ENCODE measurements at places on chromosomes 7 and 10.

GRCh38 chr7:69567800-69568199, 30.5 kb upstream of the AUTS2 start:
- no peak for DNase-seq

GRCh38 chr7:54837168-54837567, 78.2 kb upstream of the SEC61G start:
- DNase-seq, result no peak

- no peak for DNase-seq
Measured at GRCh38 chr10:94115725-94116124, 122.0 kb downstream of the PLCE1 start.

- peak; percentile 72 for DNase-seq
Measured at GRCh38 chr7:73885975-73886798, 25.2 kb downstream of the TMEM270 start.

DNA sequence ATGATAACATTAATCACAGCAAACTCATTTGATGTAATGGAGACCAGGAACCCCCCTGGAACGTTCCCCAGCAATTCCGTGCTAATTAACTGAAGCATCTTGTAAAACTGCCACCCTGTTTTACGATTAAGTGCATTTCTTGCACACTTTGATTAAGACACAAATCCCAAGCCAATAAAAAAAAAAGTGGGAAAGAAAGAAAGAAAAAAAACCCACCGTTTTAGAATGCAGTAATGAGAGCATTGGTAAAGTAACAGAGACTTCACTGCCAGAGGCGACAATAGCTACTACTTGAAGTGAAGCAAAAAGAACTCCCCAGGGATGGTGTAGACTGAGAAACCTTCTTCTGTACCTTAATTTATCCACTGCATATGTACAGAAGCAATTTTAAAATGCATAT, 616.1 kb downstream of the PTPRN2 start:
- DNase-seq, result no peak

DNA sequence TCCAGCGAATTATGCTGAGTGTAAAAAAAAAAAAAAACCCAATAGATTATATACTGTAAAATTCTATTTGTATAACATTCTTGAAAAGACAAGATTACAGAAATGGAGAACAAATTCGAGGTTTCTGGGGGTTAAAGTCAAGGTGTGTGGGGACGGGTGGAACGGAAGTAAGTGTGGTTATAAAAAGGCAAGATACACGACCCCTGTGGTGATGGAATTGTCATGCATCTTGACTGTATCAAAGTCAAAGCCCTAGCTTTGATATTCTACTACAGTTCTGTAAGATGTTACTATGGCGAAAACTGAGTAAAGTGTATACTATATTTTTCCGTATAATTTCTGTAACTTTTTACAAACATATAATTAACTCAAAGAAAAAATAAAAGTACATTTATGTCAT, 718.2 kb upstream of the PCDH15 start:
- DNase-seq, result no peak

DNA sequence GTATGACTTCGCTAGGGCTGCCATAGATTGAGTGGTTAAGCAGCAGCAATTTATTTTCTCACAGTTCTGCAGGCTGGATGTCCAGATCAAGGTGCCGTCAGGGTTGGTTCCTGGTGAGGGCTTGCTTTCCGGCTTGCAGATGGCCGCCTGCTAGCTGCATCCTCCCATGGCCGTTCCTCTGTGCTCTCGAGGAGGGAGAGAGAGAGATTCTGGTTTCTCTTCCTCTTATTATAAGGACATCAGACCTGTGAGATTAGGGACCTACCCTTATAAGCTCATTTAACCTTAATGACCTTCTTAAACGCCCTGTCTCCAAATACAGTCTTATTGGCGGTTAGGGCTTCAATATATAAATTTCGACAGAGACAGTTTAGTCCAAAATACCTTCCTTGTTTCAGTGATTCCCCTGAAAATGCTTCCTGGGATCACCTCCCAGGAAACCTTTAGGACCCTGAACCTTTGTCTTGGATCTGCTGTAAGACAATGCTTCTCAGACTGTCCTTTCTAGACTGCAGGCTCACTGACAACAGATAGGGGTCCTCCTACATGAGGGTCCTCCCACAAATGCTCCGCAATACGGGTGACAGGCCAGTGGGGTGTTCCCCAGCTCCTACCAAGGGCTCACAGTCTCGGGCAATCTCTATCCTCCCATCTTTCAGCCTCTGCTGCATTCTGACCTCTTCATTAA, 82.5 kb upstream of the BAIAP2L1 start:
- no peak for DNase-seq

DNA sequence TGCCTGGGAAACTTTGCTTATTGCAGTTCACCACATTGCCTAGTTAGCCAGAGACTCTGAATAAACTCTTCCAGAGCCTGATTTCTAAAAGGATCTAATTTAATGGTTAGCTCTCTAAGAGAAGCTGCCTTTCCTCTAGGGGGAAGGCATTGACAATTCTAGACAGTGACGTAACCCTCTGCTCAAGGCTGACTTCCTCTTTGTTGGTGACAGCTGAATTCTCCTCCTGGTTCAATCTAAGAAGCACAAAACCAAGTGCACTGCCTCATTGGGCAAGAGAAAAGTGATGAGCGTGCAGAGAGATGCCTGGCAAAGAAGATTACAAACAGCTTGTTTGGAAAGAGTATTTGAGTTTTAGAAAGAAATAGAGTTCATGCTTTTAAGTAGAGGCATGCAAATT, 102.7 kb downstream of the MACC1 start:
- DNase-seq, result peak; percentile 24

GRCh38 chr10:22805304-22805703, 90.9 kb upstream of the PIP4K2A start:
- no peak for DNase-seq

- DNase-seq, result peak; percentile 86
Measured at GRCh38 chr10:80498833-80499741, 38.6 kb upstream of the SH2D4B start.

GRCh38 chr7:91344911-91345310, 80.7 kb downstream of the FZD1 start:
- DNase-seq, result no peak

DNA sequence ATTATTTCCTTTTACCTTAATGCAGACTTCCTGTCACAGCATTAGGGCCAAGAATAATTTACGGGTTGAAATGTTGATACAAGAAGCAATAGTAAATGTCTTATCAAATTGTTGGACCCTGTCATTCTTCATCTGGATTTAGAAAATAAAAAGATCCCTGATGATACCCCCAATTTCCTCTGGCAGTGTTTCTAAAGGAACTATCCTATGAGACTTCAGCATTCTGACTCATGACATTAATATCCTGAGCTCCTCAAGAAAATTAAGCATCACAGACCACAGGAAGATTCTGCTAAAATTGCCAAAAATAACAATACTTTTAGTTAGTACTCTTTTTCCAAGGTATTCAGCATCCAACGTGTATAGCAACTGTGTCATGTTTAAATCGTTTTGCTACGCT, 490.5 kb upstream of the ANKRD30A start:
- DNase-seq, result no peak

- no peak for DNase-seq
Measured at GRCh38 chr7:19368491-19368925, 223.3 kb upstream of the FERD3L start.

DNA sequence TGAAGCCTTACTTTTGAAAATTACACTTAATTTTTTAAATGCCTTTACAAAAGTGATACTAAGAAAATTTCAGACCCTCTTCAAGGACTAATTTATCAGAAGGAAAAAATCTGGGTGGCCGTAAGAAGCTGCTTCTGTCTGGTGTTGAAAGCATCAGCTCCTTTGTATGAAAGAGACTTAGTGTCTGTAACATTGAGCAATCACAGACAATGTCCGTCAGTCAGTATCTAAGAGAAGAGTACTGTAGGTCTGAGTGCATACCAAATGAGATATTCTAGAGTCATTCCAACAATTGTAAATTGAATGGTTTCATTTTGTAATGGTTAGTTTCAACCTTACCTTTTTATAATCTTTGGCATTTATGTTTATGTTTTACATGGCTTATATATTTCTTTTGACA, 11.1 kb upstream of the MDFIC start:
- no peak for DNase-seq

DNA sequence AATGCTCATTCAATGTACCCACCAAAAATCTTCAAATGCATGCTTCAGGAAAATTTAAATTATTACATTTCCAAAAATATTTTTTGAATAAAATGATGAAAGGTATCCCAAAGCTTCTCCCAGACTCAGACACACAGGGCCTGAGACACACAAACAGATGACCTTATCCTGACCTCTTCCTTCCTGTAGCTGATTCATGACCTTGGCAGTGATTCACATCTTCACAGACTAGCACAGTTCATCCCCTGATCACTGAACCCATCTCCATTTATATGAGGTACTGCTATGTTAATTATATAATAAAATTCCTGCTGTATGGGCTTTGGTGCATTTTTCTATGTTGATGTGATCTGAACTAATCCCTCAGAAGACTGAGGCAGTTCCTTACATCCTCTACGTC, 265.0 kb upstream of the GLI3 start:
- DNase-seq, result no peak

DNA sequence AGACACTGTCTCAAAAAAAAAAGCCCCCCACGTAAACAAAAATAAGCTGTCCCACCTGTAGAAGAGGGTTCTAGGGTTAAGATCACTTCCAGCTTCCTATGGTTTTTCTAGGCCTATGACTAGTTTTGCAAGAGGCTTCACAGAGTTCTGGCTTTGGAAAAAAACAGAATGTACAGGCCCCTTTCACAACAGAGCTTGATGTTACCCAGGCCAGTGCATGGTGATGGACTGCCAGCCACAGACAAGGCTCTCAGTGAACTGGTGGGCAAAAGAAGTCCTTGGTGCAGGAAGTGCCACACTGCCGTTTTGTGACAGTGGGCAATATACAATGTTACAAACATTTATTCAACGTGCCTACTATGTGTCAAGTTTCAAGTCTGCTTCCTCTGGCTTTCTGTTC, 18.3 kb upstream of the EFCAB10 start:
- DNase-seq, result no peak

- DNase-seq, result no peak
Measured at GRCh38 chr7:12695965-12696364, 8.5 kb downstream of the ARL4A start.

DNA sequence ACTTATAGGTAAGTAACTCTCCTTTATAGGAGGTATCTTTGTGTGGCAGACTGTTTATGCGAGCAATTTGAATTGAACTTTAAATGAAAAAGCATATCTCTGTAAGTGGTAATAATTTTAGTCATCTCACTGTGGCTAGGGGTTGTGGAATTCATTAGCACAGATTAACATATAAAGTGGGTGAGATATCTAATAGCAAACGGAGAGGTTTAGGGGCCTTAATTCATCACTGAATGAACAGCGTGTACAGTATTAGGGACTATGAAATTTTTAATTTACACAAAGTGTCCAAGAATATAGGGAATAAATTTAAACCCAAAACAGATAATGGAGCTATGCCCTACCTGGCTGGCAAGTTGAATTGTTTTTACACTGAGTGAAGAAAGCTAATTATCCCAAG, 15.7 kb upstream of the FAM204A start:
- DNase-seq, result no peak

GRCh38 chr7:121546632-121547543, 150.8 kb upstream of the FAM3C start:
- no peak for DNase-seq

DNA sequence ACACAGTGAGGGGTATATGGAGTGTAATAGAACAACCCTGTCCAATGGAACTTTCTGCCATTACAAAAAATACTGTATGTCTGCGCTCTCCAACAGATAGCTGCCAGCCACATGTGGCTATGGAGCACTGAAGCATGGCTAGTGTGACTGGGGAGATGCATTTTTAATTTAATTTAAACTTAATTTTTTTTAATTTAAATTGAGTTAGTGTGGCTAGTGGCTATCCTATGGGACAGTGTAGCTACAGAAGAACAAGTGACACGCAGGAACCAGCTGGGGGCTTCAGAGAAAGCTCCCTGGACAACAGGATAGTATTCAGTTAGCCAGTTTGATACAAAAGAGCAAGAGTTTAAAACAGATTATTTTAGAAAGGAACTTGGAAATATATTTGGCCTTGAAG, 408.0 kb downstream of the THSD7A start:
- no peak for DNase-seq

DNA sequence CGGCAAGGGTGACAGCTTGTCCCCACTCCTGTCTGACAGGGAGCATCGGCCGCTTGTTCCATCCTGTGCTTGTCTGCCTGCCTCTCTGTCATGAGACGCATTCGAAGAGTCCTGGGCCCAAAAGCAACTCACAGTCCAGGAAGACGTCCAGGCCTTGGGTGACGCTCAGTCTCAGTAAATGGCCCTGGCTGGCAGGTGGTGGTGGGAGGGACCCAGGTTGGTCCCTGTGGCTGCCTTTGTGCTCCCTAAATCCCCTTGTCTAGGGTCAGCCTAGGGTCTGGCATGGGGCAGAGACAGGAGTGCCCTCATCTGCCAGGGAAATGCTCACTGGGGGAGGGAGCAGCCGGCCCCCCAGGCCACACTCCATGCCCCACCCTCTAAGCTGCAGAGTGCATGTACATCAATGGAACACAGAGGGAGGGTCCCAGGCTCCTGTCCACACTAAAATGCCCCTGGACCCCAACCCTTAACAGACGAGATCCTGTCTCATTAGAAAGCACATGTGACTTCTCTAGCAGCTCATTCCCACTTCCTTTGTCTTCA, 295.2 kb upstream of the ZNF32 start:
- DNase-seq, result no peak

- no peak for DNase-seq
Measured at GRCh38 chr10:98253499-98253898, 14.5 kb downstream of the LOXL4 start.

DNA sequence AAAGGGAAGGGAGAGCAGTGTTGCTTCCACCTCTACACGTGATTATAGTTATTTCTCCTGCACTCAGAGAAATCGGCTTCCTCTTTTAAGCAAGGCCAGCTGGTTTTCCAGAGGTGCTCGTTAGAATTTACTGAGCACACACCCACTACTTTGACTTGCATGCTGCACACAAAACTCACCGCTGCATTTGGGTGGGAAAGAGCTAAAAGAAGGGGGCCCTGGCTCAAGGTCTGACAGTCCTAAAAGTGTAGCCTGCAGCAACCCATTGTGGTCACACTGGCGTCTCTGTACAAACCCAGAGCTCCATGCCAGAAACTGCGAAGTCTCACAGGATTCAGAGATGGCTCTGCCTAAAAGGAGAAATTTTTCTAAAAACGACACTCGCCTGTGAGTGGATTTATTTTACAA, 133.7 kb downstream of the SLC25A13 start:
- no peak for DNase-seq

GRCh38 chr10:45374350-45375052, 485 bp downstream of the ALOX5 start:
- DNase-seq, result peak; percentile 18

DNA sequence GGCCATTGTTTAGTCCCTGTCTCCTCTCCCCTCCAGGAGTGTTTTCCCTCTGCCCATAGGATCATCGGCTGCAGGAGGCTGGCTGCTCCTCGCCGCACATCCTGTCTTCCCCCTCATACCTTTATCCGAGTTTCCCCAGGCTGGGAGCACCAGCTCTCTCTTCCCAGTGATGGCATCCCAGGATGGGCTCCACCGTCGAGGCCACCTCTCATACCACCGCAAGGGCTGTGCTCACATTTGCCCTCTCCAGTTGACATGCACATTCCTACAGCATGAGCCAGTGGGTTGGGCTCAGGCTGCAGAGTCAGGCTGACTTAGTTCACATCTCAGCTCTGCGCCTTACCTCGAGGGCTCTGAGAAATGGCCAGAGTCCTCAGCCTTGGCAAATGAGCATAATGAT, 12.1 kb downstream of the HKDC1 start:
- peak; percentile 80 for DNase-seq

GRCh38 chr7:106464651-106465050, 179.9 kb upstream of the NAMPT start:
- DNase-seq, result no peak

GRCh38 chr7:33129806-33130153, 416 bp downstream of the BBS9 start:
- DNase-seq, result no peak
